ENCODE measurements at places on chromosomes 6 and 20.

DNA sequence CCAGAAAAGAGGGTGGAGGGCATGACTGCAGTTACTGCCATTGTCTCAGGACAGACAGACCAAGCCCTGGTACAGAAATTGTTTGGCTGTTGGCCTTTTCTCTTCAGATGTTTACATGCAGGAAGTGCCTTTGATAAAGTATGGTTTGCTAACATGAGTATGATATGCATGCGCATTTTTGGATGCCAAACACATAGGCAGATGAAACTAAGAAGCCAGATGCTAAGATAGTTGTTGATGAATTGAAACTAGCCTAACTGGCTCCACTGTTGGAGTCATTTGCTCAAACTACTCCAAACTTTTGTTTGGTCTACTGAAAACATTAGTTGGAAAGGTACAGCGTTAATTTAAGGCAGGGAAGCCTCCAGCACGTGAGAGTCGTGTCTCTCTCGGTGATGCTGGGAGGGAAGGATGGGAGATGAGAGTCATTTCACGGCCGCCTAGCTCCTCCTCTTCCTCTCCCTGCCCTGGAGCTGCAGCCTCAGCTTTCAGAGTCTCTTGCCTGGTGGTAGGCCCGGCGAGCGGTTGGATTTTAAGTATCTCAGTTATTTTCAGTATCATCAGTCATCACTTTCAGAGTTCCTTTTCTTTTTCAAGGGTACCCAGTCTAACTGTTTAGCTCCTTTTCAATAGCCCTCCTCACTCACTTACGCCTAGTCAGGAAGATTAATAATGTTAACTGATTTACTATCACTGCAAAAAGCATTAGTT lies 29.7 kb downstream of the RREB1 start:
- DNase-seq, result no peak

GRCh38 chr20:57526087-57526884 lies 1.3 kb upstream of the CTCFL start:
- no peak for DNase-seq

DNA sequence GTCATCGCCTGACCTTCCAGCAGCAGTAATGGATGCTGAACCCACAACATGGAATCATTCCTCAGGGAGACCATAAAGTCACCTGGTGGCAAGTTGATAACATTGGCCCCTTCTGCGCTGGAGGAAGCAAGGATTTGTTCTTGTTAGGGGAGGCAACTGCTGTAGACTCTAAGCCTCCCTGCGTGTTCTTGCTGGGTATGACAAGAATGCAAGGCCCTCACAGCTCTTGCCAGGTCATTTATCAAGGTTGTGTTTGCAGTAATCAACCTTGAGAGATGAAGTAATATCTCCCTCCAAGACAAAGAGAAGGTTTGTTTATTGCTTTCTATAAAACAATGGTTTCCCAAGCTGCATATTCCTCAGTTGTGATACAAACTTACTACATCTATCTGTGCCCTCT lies 80.9 kb downstream of the PERP start:
- peak; percentile 78 for DNase-seq

- DNase-seq, result no peak
Measured at GRCh38 chr6:107106165-107106564, 9.2 kb downstream of the BEND3 start.

DNA sequence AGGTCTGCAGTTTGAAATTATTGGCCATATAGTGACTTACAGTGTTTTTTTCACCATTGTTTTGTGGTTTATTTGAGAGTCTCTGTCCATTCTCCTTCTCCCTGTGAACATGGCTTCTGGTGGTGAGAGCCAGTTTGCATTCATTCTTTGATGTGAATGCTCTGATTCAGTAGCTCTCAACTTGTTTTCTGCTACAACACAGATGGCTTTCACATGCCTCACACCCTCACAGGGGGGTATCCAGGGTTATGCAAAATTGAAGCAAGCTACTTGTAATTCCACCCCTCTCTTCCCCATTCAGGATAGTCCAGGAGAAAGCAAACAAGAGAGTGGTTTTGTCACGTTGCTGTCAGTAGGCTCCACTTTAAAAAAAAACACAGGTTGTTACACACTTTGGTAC lies 55.6 kb downstream of the SLX4IP start:
- no peak for DNase-seq

GRCh38 chr20:9214685-9215084 lies 145.8 kb downstream of the PLCB4 start:
- peak; percentile 86 for DNase-seq

DNA sequence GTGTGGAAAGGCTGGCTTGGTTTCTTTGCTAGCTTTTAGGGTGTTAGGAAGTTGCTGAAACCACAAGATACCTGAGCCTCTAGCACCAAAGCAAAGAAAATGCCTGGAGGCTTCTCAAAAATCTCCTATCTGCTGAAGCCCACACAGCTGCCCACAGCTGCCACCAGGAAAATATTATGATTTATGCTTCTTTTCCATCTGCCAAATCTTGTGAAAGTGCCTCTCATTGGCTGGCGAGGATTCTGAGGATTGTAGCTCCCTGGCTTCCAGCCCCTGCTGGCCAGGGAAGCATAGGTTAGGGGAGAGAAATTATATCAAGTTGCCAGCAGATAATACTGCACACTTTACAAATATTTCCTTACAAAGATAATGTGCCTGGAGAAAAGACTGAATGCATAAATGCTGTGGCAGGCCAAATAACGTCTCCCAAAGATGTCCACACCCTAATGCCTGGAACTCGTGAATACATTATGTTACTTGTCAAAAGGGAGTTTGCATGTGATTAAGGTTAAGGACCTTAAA lies 98.4 kb downstream of the MRPL14 start:
- peak; percentile 85 for DNase-seq
